CMK (cell line): ENCODE measurements at places on chromosomes 5 and 9.

DNA sequence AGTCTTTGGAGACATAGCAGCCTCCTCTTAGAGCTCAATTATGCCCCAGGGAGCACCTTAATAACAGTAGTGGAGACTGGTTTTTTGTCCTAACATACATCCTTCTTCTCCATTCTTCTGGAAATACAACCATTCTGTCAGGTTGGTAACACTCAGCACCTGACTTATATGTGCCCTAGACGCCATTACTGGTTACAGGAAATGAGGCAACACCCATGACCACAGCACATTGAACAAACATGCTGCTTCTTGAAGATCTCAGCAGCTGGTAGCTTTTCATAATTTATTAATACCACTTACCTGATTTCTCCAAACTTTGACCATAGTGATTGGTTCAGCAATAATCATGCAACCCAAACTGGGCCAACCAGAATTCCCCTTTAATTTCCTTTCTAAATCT lies 25.1 kb upstream of the TRPM3 start:
- DNase-seq, result no peak

DNA sequence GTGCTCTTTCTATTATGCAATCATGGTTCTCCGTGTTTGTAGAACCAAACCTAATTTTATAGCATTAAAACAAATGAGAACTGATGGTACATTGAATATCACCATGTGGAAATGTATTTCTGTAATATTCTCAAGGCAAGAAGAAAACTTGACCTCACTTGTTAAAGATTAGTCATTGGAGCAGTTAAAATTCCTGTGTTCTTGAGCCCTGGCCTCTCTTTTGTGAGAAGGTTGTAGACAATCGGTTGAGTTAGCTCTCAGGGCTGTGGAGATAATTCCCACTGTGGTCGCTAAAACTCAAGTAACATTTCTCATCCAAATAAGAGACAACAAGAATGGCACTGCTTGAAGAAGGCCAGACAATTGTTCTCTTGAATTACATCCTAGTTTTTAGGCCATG lies 216.0 kb upstream of the KLF4 start:
- DNase-seq, result no peak

DNA sequence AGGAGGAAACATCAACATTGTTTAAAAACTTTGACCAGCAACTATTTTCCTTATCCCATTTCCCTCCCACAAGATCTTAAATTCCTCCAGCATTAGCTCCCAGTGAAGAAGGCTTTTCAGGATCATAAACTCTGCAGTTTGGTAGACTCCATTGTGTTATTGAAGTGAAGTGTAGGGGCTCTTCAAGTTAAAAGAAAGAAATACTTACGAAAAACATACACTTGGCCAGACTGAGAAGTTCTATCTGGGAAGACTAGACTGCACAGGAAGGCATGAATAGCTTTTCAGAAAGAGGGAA lies 22.3 kb downstream of the LIFR start:
- DNase-seq, result no peak

- no peak for DNase-seq
Measured at GRCh38 chr5:34047143-34047542, 4.1 kb upstream of the C1QTNF3 start.

GRCh38 chr5:137666461-137666850 lies 69.4 kb downstream of the KLHL3 start:
- DNase-seq, result no peak
